Stimulated activated CD8-positive, alpha-beta memory T cell treated with anti-CD3 and anti-CD28 coated beads, Interleukin-7, amount 100 ng/mL, for 4 hours (primary cell): ENCODE measurements at places on chromosomes 7 and 10.

DNA sequence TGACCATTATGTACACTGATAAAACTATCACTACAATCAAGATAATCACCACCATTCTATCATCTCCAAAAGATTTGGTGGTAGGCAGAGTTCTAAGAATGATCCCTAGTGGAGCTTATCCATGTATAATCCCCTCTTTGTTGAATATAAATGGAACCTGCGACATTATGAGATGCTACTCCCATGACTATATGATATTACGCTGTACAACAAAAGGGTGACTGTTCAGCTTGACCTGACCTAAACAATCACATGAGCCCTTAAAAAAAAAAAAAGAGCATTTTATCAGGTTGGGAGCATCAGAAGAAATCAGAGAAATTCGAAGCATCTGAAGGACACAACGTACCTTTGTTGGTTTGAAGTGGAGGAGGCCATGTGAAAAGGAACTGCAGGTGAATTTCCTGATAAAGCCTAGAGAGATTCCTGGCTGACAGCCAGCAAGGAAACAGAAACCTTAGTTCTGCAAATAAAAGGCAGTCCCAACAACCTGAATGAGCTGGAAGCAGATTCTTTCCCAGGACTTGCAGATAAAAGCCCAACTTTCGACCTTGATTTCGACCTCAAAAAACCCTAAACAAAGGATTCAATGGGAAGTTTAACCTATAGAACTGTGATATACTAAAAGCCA is 270.7 kb downstream of the ADRA2A start:
- no peak for DNase-seq

GRCh38 chr7:139603282-139603681 is 79.8 kb downstream of the CLEC2L start:
- DNase-seq: no peak

- no peak for DNase-seq
Measured at GRCh38 chr7:74722153-74722552, 51.7 kb upstream of the NCF1 start.

- DNase-seq: no peak
Measured at GRCh38 chr10:93063144-93063976, 2.8 kb downstream of the CYP26C1 start.

GRCh38 chr7:31106303-31107105 is 54.4 kb downstream of the ADCYAP1R1 start:
- no peak for DNase-seq

GRCh38 chr10:3926675-3927525 is 141.9 kb upstream of the KLF6 start:
- no peak for DNase-seq

- no peak for DNase-seq
Measured at GRCh38 chr10:121481180-121481579, 117.1 kb downstream of the FGFR2 start.

GRCh38 chr10:28171468-28172222 is 131.2 kb downstream of the MPP7 start:
- no peak for DNase-seq

GRCh38 chr7:149790146-149790548 is 16.8 kb upstream of the ZNF467 start:
- no peak for DNase-seq

DNA sequence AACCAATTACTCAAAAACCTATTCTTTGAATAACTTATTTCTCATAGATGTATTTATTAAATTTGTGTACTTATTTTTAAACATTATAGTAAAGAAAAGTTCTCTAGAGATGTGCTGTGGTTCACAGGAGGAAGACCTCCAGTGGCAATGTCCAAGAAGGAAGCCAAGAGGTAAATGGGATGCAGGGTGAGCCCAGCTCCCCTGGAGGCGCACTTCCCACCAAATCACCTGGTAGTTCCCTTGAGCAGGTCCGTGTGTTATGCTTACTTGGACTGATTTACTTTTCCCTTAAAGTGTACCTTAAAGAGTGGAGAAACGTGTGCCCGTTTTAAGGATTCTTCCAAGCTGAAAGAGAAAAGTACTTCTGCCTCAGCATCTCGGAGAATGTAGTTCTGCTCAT is 55.3 kb downstream of the PAXIP1 start:
- no peak for DNase-seq

- no peak for DNase-seq
Measured at GRCh38 chr7:2033586-2034135, 199.1 kb downstream of the MAD1L1 start.

DNA sequence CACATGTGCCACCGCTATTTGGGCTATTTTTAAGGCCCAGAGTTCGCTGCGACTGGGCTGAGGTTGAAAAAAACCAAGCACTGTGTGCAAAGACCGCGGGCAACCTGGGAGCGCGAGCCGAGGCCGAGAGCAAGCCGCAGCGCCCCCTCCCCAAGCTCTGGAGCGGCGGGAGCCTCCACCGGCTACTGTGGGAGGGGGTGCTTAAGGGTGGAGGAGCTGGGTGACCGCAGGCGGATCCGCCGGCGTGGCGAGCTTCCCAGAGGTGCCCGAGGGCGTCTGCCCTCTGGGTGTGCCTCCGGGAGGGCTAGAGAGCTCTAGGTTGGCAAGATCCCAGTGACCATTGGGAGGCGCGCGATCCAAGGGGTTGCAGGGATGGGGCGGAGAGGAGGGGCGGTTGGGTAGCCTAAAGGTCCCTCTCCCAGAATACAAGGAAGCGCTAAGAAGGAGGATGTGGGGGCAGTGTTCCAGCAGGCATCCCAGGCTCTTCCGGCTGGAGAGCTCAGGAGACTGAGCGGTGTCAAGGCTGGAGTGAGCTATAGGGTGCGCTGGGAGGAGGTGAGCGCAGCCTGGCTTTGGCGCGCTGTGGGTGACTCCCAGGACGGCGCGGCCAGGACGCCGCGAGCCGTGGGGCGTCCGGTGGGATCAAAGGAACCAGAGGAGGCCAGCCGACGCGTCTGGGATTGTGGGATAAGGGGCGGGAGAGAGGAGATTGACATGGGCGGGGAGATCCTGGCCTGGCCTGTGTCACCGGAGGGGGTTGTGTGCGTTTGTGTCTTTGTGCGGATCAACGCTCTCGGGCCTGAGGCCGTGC is 8.0 kb downstream of the DLX5 start:
- no peak for DNase-seq

DNA sequence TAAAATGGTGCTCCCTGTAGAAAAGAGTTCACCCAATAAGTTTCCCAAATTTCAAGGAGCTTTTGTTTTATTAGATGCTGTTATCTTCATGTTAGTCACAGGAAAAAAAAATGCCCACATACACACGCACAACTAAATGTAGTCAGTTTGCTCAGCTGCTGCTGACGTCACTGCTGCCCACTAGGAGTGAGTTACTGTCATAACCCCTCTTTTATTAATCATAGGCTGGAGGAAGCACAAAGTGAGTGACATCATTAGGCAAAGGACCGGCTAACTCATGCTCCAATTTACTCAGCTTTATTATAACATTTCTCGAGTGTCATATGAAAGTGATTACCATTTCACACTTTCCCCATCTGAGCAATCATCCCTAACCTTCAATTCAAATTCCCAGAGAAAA is 6.7 kb upstream of the INHBA start:
- no peak for DNase-seq

- no peak for DNase-seq
Measured at GRCh38 chr10:105656856-105657255, 1015.8 kb downstream of the SORCS3 start.

DNA sequence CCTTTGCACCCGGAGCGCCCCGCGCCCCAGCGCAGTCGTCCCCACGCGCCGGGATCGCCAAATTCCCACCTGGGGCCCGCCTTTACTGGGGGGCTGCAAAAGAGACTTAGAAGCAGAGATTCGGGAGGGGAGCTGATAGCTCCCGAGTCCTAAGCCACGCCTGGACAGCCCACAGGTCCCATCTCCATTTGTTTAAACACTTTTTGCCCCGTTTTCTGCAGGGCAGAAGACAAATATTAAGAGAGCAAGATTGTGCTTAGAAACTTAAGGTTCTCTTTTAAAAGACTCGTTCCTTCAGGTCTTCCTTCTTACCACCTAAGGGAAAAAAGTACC is 299.1 kb upstream of the NFE2L3 start:
- DNase-seq: no peak
